ENCODE measurements at places on chromosomes 13 and 19.

DNA sequence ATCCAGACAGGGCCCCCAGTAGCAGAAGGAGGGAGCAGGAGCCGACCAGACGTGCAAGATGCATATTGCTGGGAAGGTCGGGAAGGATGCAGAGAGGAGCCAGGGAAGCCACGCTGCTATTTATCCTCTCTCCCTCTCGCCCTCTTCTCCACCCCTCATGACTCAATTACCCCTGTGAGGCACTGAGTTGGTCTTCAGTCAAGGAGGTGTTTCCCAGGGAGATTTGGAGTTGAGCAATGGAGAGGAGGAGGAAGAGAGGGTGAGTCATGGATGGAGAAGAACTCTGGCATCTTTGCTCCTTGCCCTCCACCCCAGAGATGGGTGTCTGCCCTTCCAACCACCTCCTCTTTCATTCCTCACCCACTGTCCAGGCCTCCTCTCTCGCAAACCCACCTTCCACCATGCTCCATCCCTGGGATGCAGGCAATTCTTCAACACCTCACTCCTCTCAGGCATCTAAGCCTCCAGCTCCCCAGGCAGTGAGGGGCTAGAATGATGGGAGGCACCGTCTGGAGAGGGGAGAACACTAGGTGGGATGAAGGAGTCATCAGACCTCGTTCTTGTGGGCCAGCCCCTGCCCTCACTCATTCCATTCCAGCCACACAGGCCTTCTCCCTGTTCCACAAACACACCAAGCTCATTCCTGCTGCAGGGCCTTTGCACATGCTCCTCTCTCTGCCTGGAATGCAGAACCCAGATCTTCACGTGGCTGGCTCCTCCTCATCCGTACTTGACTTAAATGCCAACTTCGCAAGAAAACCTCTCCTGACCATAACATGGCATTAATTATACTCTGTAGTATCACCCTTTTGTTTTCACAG is at the start of gene SBSN:
Gene SBSN, minus strand, starts transcription at position 94 of the 821 bp plus-strand sequence. Its CDS starts 30 bp downstream, at position 64.
- no peak for DNase-seq

- no peak for DNase-seq
Measured at GRCh38 chr13:95462801-95463200, 89.7 kb upstream of the CLDN10 start.

DNA sequence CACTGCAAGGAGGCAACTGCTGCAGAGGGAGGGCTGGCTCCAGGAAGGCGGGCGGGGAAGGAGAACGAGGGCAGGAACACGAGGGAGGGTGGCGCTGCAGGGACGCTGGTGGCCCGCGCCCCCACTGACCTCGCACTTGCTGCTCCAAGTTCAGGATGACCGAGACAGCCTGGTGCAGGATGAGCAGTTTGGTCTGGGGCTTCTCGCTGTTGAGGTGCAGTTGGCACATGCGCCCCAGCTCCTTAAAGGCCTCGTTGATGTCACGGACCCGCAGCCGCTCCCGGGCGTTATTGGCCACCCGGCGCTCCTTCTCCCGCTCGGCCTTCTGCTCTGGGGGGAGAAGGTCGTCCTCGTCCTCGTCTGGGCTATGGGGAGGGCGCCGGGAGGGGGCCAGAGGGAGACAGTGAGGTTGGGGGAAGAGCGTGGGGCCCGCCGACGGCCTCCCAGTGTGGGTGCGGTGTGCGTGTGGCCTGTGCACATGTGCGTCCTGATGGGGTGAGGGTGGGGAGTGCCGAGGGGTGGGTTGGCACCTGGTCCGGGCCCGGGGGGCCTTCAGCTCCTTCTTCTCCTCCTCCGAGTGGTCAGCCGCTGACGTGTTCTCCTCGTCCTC is 10.0 kb upstream of the UQCR11 start:
- no peak for DNase-seq

DNA sequence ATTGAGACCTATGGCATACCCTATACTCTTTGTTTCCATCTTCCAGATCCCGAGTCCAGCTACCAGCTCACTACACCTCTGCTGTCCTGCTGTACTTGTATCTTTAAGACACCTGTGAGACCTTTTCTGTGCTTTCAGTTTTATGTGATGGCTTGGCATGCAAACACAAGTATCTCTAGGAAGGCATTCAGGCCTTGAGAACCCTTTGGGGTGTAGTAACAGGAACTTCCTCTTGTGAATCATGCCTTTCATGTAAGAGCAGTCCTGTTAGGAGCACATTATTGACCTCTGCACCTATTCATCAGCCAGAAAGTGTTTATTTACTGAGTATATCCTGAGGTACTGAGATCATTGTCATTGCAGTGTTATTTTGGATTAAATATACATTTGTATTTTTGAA is 87.0 kb upstream of the HTR2A start:
- no peak for DNase-seq

DNA sequence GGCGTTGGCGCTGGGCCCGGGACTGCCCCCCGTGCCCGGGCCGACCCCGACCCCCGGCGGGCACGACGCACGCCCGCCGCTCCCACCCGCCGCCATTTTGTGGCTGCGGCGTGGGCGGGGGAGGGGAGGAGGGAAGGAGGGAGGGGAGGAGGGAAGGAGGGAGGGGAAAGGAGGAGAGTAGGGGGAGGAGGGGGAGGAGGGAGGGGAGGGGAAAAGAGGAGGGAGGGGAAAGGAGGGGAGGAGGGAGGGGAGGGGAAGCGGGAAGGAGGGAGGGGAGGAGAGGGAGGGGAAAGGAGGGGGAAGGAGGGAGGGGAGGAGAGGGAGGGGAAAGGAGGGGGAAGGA is at the start of gene BTBD2:
Gene BTBD2, minus strand, starts transcription at position 107 of the 343 bp plus-strand sequence. Its CDS starts 11 bp downstream, at position 96.
- DNase-seq, result peak; percentile 46

GRCh38 chr13:44542361-44542760 is 33.8 kb downstream of the TSC22D1 start:
- no peak for DNase-seq

DNA sequence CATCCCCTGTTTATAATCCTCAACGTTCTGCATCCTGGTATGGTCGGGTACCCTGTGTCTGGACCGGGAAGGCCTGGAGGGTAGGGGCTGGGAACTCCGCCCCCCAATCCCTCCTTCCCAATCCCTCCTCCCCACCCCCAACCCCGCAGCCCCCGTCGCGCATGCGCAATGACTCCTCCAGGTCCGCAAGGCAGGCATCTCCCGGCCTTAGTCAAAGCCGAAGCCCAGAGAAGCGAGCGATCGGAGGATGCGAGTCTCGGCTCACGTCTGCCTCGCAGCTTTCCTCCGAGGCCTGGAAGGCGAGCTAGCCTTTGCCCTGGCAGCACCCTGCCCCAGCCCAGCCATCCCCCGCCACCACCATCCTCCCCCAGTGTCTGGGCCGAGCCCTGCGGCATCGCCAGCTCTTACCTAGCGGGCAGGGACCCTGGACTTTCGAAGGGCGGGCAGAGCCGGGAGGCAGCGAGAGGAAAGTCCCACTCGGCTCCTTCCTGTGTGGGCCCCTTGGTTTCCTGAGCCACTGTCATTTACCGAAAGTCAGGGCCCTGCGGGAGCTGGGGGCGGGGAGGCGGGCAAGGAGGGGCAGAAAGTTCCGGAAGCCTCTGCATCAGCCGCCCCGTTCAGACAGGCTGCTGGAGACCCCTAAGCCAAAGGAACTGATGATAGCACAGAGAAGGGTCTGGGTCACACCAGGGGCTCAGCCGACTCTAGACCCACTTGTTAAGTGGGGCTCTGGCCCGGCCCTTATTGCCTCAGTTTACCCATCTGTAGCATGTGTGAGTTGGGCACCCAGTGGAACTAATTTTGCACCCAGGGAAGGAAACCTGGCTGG is at the start of gene JAK3:
Gene JAK3, minus strand, starts transcription at position 445 of the 829 bp plus-strand sequence. CDS start 3,565 bp downstream, outside the sequence.
- no peak for DNase-seq

DNA sequence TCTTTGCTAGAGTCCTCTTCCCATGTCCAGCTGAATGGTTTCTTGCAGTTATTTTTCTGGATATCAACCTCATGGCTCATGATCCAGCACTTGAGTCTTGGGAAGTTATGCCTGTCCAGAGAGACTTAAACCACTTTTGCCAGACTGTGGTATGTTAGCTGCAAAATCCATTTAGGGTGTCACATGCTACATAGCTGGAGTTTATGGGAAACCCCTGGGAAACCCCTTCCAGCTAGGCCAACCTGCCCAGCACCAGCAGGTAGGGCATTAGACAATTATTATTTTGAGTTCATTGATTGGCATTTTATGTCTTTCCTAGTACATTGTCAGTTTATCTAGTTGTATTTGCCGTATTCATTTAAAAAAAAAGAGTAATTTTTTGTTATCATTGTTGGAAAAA is 797.8 kb downstream of the EFNB2 start:
- no peak for DNase-seq

DNA sequence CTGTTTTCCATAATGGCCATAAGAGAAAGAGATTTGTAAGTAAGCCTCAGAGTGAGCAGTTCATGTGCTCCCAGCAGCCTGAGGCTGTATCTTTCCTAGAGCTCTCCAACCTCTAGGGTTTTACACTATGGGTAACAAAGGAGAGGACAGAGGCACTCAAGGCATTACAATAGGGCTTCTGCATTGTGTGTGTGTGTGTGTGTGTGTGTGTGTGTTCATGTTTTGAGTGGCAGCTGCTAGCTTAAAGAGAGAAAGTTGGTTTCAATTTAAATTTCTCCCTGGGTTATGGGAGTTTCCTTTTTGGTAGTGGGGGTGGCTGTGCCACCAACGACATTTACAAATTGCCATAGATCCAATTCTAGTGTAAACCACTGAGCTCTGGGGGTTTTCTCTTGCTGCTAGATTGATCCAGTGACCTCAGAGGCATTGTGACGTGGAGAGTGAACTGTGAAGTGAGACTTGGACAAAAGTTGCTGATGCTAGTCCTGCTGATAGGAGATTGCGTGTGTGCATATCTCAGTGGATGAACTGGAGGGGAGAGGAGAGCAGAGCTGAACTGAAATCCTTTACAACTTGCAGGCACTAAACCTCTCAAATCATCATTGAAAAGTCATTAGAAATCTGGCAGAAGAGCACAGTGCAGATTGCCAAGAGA is 67.2 kb upstream of the OLFM4 start:
- no peak for DNase-seq

GRCh38 chr13:98755729-98756128 is 3.3 kb upstream of the SLC15A1 start:
- no peak for DNase-seq

GRCh38 chr13:77417897-77418296 is 91.0 kb upstream of the MYCBP2 start:
- DNase-seq, result no peak

GRCh38 chr13:111875915-111876314 is 191.0 kb upstream of the SOX1 start:
- DNase-seq, result no peak

- no peak for DNase-seq
Measured at GRCh38 chr13:98171900-98172589, 5.0 kb downstream of the RNF113B start.

- peak; percentile 98 for DNase-seq
Measured at GRCh38 chr13:100100115-100100879, 11.4 kb downstream of the PCCA start.

GRCh38 chr13:42068886-42069285 is 20.4 kb downstream of the DGKH start:
- DNase-seq, result no peak

All from astrocyte of the cerebellum (primary cell).